PC-3 (cell line): ENCODE measurements at places on chromosomes 5 and 9. TPM values are rescaled to one million over a fixed set of nuclear protein-coding genes. Genes with fewer than 3 reads are reported as not detected.
A peak's percentile ranks its signal among the peaks of the same experiment; 100 is the strongest.

DNA sequence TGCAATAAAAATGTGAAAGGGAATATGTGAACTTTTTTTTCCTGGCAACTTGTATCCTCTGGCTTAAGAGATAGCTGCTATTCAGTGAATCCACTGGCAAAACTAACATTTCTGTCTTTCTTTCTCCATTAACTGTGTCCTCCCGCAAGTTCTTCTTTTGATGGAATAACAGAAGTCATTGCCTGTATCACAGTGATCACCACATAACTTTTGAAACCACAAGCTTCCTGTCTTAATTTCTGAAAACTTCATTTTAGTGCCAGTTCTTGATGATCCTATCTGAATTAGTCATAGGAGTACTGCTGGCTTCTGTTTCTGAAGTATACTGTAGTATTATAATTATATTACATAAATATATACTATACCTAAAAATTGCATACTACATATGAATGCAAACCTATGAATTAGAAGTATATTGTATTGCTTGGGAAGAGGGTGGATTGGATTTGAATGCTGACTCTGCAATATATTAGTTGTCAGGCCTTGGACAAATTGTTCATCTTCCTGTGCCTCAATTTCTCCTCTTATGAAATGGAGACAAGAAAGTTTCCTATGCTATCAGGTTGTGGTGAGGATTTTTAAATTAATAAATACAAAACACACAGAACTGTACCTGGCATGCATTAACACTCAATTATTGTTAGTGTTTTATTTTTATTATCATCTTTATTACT lies 441.6 kb downstream of the CETN3 start:
- no peaks in the 10 kb centered on the region for H3K27me3 ChIP-seq
- no peaks in the 10 kb centered on the region for H3K4me1 ChIP-seq
- no peak overlapping the region for H3K27ac ChIP-seq

DNA sequence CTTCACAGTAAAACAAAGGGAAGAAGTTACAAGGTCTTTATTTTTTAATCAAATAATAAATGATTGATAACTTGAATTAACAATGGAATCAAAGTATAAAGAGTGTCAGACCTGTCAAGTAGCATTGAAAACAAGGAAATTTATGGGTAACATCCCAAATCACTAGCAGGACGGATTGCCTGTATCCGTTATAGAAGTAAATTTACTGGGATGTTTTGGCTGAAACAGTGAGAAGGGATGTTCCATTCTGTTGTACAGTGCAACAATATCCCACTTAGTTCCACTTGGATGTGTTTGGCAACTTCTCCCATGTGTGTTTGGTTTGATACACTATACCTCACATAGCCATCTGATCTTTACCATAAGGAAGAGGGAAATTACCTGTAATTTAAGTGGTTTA lies 421.0 kb upstream of the CHD1 start:
- H3K27me3 ChIP-seq, result no peaks in the 10 kb centered on the region
- peaks cover 7% of the 10 kb centered on the region; the same call in 1 of the 2 replicates for H3K4me1 ChIP-seq
- no peaks in the 10 kb centered on the region for H3K36me3 ChIP-seq

DNA sequence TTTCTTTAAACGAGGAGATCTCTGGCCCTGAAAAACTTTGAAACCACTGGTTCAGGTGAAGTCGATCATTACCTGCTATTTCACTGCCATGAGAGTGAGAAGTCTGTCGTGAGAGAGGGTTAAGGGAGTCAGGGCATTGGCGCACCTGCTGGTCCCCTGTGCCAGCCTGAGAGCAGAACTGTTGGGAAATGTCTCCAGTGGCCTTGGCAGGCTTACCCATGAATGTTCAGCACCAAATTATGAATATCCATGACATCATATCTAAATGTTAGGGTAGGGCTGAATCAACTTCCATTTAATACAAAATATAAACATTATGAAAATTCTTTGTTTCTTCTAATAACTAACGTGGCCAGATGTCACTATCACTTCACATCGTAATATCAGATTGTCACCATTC lies 379.3 kb downstream of the KDM4C start:
- DNase-seq, result no peak
- no peaks in the 10 kb centered on the region for H3K36me3 ChIP-seq
- no peaks in the 10 kb centered on the region for H3K4me1 ChIP-seq
- H3K4me3 ChIP-seq, result no peak overlapping the region
- no peaks in the 10 kb centered on the region for H3K27me3 ChIP-seq
- no peak overlapping the region for H3K27ac ChIP-seq

The PRELID1 gene
- total RNA-seq, result 496 and 505 TPM in 2 replicates

DNA sequence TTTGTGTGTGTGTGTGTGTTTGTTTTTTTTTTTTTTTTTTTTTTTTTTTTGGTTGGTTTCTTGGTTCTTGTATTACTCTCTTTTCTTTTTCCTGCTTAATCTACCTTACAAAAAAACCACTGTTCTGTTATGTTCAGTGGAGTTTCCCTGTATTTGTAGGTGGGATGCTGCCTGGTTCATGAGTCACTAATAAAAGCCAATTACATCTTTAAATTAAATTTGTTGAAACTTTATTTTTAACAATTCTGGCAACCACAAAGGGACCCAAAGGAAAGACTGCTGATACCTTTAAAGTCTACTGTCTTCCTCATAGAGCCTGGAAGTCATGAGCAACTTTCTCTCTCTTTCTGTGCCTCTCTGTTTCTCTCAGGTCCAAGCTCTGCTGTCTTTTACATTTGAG lies 29.5 kb upstream of the RNF20 start:
- no peaks in the 10 kb centered on the region for H3K36me3 ChIP-seq
- H3K4me3 ChIP-seq, result no peak overlapping the region
- no peak overlapping the region for H3K27ac ChIP-seq

The ADCY2 gene
- not detected in 2 replicates for total RNA-seq

DNA sequence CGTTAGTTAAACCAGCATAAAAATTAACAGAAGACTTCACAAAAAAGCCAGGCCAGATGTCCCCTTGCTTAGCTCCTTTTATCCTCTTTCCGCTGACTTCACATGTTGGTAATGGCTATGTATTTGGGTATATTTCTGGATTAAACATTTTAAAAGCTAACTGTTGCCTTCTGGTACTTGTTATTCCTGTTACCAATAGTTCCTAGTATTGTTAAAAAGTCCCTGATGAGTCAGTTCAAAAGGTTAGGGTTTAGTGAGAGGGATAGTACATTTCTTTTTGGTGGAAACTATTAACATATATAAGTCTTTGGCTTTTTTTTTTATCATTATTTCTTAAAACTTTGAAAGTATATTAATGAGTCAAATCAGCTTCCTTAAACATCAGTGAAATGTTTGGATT lies 103.2 kb upstream of the ELL2 start:
- no peaks in the 10 kb centered on the region for H3K36me3 ChIP-seq
- DNase-seq, result no peak
- peaks cover 38% of the 10 kb centered on the region for H3K4me1 ChIP-seq
- no peak overlapping the region for H3K27ac ChIP-seq
- no peak overlapping the region for H3K4me3 ChIP-seq

The DMRT3 gene
- not detected in 2 replicates for total RNA-seq

GRCh38 chr5:73376618-73377170 lies 71.9 kb downstream of the FOXD1 start:
- H3K27ac ChIP-seq, result no peak overlapping the region
- H3K36me3 ChIP-seq, result no peaks in the 10 kb centered on the region
- no peak overlapping the region for H3K4me3 ChIP-seq
- peak; percentile 23 for DNase-seq
- peaks cover 12% of the 10 kb centered on the region for H3K4me1 ChIP-seq

DNA sequence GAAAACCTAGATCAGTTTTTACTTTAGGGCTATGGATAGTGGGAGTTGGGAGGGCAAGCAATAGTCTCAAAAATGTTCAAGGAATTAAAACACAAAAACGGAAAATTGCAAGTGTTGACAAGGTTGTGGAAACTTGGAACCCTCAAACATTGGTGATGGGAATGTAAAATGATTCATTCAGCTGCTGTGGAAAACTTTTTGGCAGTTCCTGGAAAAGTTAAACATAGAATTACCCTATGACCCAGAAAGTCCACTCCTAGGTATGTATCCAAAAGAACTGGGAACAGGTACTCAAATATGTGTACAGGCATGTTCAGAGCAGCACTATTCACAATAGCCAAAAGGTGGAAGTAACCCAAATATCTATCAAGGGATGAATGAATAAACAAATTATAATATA lies 1.2 kb upstream of the MSANTD3 start:
- no peaks in the 10 kb centered on the region for H3K36me3 ChIP-seq
- H3K27me3 ChIP-seq, result no peaks in the 10 kb centered on the region
- H3K27ac ChIP-seq, result peak overlapping the region; percentile 92
- H3K4me3 ChIP-seq, result peak overlapping the region; percentile 81

GRCh38 chr5:6583049-6583880 lies 49.6 kb downstream of the NSUN2 start:
- no peak overlapping the region for H3K4me3 ChIP-seq
- DNase-seq, result no peak
- H3K27me3 ChIP-seq, result peaks cover 50% of the 10 kb centered on the region
- H3K27ac ChIP-seq, result no peak overlapping the region
- H3K4me1 ChIP-seq, result no peaks in the 10 kb centered on the region

GRCh38 chr5:163773226-163773625 lies 267.8 kb downstream of the MAT2B start:
- no peaks in the 10 kb centered on the region for H3K36me3 ChIP-seq
- no peak for DNase-seq
- H3K4me3 ChIP-seq, result no peak overlapping the region
- H3K4me1 ChIP-seq, result no peaks in the 10 kb centered on the region
- peaks cover 19% of the 10 kb centered on the region for H3K27me3 ChIP-seq
- no peak overlapping the region for H3K27ac ChIP-seq

GRCh38 chr9:105975886-105976645 lies 281.7 kb downstream of the TMEM38B start:
- H3K27ac ChIP-seq, result no peak overlapping the region
- H3K4me1 ChIP-seq, result no peaks in the 10 kb centered on the region
- DNase-seq, result no peak
- H3K36me3 ChIP-seq, result no peaks in the 10 kb centered on the region
- H3K27me3 ChIP-seq, result no peaks in the 10 kb centered on the region; the same call in 1 of the 2 replicates
